Right cardiac atrium (tissue), 5 donors: ENCODE measurements at places on chromosomes 13 and 19.

DNA sequence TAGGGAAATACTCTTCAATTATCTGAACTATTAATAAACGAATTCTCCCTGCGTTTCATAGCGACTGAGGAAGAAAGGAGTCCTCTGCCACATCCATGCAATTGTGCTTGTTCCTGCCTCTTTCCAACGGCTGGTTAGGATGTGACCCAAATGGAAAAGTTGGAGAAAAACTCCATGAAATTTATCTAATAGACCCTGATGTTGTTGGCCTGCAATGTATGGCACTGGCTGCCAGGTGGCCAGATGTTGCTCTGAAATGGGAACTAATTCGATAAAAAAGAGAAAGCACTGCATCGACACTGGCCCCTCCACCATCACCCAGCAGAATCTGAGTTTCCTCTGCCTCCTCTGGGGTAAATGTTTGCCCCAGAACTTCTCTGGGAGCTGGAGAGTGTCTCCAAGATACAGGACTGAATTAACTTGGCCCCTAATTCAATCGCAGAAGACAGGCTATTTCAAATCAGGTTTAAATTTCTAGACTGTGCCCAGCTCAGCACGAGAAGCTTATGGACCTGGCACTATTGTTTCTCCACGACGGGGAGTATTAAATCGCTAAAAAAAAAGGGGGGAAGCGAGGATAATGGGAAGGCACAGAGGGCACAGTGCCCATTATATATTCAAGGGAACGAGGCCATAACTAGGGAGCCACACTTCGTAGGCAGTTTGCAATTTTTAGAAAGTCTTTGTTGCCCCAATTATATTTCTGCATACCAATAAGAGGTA lies 103.9 kb downstream of the ZIC5 start:
- no peak for DNase-seq

DNA sequence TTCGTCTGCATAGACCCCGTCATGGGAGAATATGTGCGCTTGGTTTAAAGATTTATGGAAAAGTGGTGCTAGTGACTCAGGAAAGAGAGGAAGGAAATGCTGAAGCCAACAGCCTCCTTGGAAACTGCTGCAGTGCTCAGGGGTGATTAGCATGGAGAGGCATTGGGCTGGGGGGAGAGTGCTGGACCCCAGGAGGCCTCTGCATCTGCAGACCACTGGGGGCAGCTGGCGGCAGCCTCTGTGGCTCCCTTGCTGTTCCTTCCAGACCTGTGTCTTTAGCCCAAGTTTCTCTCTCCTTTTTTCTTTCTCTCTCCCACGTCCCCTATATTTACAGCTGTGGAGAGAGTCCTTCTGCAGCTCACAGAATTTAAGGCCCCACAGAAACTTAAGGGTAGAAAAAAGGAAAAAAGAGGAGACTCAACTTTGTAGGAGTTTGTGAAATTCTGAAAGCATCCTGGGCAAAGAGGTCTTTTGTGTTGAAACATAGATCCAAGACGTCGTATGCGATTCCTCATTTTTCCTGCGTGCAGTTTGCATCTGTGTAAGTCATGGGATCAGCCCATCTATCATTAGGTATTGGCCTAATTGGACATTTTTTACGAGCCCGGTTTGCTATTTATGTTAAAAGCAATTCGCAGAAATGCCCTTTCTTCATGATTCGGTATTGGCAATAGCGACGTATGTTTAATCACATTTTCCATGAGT lies 116.2 kb upstream of the ZNF536 start:
- DNase-seq, result no peak

- DNase-seq, result no peak
These were observed 500.8 kb downstream of the SLITRK6 start for GRCh38 chr13:85298387-85298924.

DNA sequence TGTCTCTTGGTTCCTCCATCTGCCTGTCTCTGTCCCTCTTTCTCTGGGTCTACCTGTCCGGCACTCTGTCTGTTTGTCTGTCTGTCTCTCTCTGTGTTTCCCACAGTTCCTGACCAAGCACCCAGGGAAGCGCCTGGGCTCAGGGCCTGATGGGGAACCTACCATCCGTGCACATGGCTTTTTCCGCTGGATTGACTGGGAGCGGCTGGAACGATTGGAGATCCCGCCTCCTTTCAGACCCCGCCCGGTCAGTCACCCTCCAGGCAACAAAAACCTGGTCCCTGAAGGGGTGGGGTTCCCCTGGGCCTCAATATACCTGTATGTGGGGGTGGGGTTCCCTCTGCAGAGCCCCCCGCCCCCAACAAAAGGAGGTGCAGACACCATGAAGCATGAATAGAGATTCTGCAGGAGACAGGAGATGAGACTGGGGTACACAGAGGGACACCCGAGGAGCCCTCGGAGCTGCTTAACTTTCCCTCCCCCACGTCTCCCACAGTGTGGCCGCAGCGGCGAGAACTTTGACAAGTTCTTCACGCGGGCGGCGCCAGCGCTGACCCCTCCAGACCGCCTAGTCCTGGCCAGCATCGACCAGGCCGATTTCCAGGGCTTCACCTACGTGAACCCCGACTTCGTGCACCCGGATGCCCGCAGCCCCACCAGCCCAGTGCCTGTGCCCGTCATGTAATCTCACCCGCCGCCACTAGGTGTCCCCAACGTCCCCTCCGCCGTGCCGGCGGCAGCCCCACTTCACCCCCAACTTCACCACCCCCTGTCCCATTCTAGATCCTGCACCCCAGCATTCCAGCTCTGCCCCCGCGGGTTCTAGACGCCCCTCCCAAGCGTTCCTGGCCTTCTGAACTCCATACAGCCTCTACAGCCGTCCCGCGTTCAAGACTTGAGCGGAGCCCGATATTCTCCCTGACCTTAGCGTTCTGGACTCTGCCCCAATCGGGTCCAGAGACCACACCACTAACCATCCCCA lies 2.6 kb upstream of the CACNG7 start:
- DNase-seq, result no peak
